ENCODE measurements at places on chromosomes 12 and 14.

DNA sequence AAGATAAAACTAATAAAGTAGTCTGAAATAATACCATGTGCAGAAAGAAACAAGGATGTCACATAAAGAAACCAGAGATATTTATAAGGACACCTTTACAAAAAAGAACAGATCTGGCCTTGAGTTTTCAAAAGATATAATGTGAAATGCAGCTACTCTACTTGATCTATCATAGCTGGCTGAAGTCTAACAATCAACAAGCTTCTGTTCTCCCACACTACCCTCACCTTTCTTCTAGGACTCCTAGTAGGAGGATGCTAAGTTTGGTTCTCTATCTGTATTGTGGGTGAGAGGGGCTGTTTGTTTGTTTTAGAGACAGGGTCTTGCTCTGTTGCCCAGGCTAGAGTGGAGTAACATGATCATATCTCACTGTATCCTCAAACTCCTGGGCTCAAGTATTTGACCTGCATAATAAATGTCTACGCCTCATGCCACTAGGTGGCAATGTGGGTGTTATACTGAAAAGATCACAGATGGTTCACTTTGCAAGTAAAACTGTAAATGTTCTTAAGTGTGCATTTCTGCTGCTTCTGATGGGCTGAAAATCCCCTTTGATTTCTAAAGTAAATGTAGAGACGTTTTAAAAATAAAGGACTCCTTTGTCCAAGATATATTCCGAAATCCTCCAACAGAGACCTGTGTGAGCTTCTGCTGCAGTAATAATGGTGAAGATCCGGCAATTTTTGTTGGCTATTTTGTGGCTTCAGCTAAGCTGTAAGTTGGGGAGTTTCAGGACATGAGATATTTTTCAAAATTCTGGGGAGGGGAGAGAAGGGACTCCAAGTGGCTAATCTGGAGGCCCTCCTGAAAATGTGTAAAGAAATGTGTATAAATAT, 269.3 kb downstream of the DAD1 start:
- peak; percentile 56 for DNase-seq

DNA sequence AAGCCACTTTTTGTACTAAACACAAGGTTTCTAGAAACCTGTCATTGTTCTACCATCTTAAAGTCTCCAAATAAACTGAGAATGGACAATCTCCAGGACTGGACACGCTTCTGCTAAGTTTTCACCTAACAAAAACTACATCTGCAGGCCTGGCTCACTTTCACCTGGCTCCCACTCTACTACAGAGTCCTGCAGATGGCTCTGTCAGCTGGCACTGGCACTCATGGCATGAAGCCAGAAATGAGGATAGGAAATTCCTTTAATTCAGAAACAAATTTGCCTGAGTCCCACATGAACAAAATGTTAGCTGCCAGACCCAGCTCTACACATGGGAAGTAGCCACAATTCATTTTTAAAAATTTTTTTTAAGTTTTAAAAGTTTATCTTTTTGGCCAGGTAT, 42.1 kb downstream of the STXBP6 start:
- DNase-seq = no peak

GRCh38 chr14:23248601-23249000, 10.9 kb downstream of the RNF212B start:
- no peak for DNase-seq

- no peak for DNase-seq
Measured at GRCh38 chr14:23861666-23862065, 91.9 kb upstream of the DHRS4 start.

DNA sequence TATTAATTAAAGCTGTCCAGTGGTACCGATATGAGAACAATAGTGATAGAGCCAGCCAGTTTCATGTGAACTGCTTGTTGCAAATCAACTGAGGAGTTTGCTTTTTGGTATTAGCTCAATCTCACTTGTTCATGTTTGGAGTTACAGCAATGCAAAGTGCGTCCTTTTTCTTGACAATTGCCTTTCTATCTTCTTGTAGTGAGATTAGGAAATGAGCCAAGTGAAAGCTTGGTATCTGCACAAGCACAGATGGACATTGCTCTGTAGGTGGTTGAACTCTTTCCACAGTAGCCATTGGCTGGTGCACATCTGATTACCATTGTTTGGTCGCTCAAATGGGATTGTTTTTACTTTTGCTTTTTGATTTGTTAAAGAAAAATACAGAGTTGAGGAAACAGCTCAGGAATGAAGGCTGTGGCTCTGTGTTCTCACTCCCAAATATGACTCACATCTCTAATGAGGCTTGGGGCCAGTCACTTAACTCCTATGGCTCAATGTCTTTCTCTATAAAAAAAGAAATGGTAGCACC, 241.4 kb downstream of the BMP4 start:
- DNase-seq = peak; percentile 2

DNA sequence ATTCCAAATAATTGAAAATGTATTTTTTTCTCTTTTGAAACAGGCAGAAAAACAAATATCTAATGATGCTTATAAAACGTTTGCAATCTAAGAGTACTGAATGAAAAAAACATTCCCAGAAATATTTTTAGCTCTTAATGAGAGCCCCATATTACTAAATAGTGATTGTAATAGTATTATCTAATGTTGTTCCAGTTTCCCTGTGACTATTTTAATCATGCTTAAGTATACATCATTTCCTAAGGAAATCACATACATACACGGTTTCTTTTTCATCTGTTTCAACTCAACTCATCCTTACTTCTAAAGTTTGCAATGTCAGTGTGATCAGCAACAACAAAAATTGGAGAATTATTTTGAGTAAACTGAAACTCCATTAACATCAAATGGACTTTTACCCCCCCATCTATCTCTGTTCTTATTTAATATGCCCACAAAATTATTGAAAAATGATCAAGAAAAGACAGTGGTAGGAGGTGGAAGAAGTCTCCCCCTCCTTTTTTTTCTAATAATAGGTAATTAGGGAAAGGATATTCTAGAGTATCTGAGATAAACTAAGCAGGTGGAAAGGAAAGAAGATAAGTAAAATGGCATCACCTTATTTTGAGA, 530.1 kb upstream of the ATP2B1 start:
- DNase-seq = no peak

GRCh38 chr12:58269476-58269875, 328.1 kb downstream of the ATP23 start:
- DNase-seq = no peak

- no peak for DNase-seq
Measured at GRCh38 chr12:26953447-26953846, 15.2 kb downstream of the FGFR1OP2 start.

- no peak for DNase-seq
Measured at GRCh38 chr12:110932046-110932445, 11.7 kb upstream of the MYL2 start.

DNA sequence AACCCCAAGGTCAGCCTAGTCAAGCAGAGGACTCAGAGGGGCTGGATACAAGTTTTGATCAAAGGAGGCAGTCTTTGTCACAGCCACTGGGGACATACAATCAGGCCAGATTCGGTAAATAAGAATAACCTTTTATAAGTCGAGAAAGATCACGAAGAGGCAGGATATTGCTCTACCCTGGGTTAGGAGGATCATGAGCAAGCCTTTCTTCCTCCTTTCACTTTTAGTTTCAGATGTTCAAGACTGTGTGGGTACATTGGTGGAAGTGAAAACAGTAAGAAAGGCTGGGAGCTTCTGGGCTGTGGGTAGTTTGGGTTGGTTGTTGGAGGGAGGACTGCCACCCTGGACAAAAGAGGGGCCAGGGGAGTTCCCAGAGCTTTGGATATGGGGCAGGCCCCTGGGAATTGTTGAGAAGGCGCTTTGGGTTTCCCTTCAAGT, 127.7 kb downstream of the SNAPC1 start:
- no peak for DNase-seq

GRCh38 chr14:29274890-29275596, 508.5 kb downstream of the FOXG1 start:
- DNase-seq = no peak

- no peak for DNase-seq
Measured at GRCh38 chr12:60269611-60270269, 673.9 kb downstream of the SLC16A7 start.

- DNase-seq = peak; percentile 77
Measured at GRCh38 chr12:50174971-50175715, 8.0 kb upstream of the CERS5 start.

- no peak for DNase-seq
Measured at GRCh38 chr12:66047411-66048021, 83.0 kb downstream of the LLPH start.

Measured in putamen (tissue), 1 donor.